CD4-positive, alpha-beta T cell (primary cell): ENCODE measurements at places on chromosomes 2 and 18.

GRCh38 chr2:211766689-211767088, 771.9 kb downstream of the ERBB4 start:
- no peak for DNase-seq

GRCh38 chr2:157920736-157921135, 44.6 kb upstream of the ACVR1 start:
- DNase-seq = no peak

GRCh38 chr2:213086050-213086449, 65.4 kb downstream of the IKZF2 start:
- no peak for DNase-seq

- DNase-seq = no peak
Observed at GRCh38 chr2:38733300-38733971, 17.7 kb downstream of the SRSF7 start.

DNA sequence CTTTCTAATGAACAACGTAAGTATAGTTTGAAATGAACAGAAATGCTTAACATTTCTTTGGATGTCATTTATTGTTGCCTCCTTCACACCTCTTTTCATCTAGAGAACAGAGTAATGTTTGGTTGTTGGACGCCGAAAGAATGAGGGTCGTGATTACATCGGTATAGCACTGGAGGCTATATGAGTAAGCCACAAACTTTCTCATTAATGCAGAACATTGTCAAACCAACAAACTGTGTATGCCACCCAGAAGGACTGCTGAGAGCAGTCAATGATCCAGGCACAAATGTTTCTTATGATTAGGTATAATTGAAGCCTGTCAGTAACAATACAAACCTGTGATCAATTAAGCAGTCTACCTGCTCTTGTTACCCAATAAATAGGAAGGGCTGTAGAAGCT, 1494.7 kb upstream of the NXPH2 start:
- DNase-seq = no peak

DNA sequence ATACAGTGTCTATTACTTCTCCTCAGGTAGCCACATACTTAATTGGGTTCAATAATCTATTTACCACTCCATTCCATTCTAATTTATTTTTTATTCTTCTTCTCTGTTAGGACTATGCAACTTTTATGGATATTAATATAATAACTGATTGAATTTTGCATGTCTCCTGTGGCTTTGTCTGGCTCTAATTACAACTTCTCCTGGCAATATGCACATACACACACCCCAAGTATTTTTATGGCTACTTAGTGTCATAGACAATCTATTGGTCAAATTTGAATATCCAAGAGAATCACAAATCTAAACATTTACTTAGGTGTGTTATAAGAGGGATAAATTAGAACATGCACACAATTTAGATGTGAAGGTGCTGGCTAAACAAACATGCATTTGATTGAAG, 73.1 kb downstream of the BOD1L2 start:
- no peak for DNase-seq

DNA sequence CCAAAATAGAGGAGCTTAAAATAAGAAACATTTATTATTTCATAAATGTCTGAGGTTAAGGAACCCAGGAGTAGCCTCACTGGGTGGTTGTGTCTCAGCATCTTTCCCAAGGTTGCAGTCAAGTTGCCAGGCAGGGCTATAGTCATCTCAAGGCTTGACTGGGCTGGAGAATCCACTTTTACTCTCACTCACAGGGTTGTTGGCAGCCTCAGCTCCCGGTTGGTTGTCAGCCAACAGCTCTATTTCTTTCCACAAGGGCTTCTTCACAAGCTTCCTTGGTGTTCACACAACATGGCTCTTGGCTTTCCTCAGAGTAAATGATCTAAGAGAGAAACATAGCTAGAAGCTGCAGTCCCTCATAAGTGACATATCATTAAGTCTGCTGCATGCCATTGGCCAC, 55.6 kb upstream of the TEX51 start:
- DNase-seq = no peak

GRCh38 chr2:18047213-18047611, 168.7 kb downstream of the KCNS3 start:
- no peak for DNase-seq

GRCh38 chr2:58984731-58985130, 743.6 kb upstream of the FANCL start:
- DNase-seq = no peak
